Stimulated activated naive CD4-positive, alpha-beta T cell (primary cell): ENCODE measurements at places on chromosomes 3 and 15.

DNA sequence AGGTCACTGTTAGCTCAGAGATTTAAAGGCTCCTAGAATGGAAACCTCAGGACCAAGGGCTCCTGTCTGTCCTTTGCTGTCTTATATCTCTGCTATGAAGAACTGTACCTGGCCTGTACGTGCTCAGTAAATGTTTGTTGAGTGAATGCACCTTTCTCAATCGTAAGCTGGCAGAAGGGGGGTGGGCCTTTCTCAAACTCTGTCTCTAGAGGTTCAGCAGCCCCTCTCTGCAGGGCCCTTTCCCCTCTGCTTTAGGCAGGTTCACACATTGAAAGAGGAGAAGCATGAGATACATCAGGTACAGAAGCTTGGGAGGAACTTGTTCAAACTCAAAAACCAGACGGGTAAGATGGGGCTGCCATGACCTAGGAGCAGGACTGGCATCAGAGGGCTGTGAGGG lies 155.6 kb downstream of the GOLGA6L4 start:
- no peak for DNase-seq

DNA sequence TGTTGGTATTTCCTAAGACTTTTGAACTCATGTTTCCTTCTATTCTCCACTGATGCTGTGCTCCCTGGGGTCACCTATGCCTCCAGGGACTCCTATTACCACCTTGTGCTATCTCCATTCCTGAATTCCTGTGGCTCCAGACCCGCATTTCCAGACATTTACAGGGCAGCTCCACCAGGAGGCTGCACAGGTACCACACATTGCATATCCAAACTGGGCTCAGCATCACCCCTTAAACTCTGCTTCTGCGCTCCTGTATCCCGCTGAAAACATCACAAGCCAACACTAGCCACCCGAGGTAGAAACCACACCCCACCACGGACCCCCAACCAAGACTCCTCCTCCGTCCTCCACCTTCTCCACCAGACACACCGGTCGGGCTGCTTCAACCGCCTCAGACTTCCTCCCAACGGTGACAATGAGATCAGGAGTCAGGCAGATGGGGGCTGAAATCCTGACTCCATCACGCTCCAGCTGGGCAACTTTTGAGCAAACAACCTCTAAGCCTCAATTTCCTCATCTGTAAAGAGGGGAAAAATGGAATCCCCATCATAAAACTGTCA lies 10.4 kb downstream of the TNK2 start:
- no peak for DNase-seq

- DNase-seq: no peak
Observed at GRCh38 chr3:102336130-102336529, 98.7 kb upstream of the ZPLD1 start.

GRCh38 chr3:54527953-54528352 lies 399.9 kb downstream of the LRTM1 start:
- no peak for DNase-seq

- no peak for DNase-seq
Observed at GRCh38 chr3:124846189-124846588, 41.0 kb downstream of the ITGB5 start.

DNA sequence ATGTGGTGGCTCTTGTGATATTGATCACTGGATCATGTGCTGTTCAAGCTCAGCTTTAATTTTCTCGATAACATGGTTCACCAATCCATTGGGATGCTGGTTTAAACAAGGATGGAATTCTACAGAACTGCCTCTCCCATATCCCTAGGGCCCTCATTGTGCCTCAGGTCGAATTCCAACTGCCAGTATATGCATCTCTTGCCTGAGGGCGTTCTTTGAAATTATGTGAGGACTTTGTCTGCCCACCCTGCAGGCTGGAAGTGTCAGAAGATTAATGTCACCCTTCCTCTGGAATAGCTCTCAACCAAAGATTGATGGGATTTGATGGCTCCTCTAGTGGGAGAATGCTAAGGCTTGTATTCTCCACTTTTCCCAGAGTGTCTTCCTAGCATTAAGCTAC lies 175.6 kb upstream of the GALNT15 start:
- no peak for DNase-seq

GRCh38 chr3:157606011-157606851 lies 103.0 kb upstream of the VEPH1 start:
- DNase-seq: peak; percentile 20

DNA sequence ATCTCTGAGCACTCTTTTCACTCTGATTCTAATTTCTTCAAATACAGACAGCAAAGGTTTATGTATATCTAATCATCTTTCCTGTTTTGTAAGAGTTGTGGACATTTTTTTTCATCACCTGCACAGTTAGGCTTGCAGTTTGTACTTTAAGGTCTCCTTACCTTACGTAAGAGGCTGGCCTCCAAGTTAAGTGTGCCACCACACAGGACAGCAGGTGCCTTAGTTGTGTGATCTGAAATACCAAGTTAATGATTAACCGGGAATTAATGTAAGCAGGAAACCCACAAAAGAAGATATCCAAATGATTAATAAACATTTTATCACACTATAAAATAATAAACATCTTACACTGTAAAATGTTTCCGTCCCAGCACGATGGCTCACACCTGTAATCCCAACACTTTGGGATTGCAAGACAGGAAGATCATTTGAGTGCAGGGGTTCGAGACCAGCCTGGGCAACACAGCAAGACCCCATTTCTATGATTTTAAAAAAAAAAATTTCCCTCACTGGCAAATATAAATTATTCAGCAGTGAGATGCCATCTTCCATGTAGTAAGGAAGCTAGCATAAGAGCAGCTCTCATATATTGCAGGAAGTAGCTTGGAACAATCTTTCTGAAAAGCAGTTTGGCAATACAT lies 87.7 kb upstream of the LIMD1 start:
- no peak for DNase-seq
